Endodermal cell (in vitro differentiated cells): ENCODE measurements at places on chromosomes 1 and 21. TPM values are rescaled to one million over a fixed set of nuclear protein-coding genes. Genes with fewer than 3 reads are reported as not detected.

The RHD gene
- not detected in 2 replicates for total RNA-seq

The GBP1 gene
- total RNA-seq = not detected in 3 replicates

The LINGO4 gene
- total RNA-seq = not detected in 2 replicates

DNA sequence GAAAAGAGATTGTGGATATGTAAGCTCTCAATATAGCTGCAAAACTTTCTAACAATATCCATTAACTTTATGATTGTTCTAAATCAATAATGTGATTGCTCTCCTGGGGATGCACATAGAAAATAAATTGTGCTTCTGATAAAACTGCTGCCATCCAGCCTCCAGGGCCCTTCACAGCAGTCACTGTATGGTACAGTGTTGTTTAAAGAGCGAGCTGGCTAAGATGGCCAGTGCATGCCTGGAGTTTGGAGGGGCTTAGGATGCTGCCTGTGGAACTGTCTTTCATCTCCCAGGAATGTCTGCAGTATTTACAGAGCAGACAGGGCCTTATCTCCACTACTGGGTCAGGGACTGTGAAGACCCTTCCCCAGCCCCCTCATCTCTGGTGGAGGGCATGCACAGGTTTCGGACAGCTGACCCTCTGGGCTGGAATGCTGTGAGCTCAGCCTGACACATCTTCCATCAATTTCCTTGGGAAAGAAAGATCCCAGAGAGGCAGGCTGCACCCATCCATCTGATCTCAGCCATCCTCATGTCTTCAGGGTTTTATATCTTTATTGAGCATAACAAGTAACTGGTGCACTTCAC, 137.0 kb downstream of the PLPP3 start:
- H3K36me3 ChIP-seq = no peaks in the 10 kb centered on the region
- H3K27ac ChIP-seq = no peak overlapping the region
- no peak overlapping the region for H3K4me3 ChIP-seq
- H3K27me3 ChIP-seq = no peaks in the 10 kb centered on the region

GRCh38 chr1:171741872-171742576, at the start of gene VAMP4:
Gene VAMP4 (minus strand): TSS chr1:171742065. CDS start chr1:171738414, 3,651 bp downstream.
- H3K27ac ChIP-seq = peak within 1 kb of the TSS; percentile 67
- no peaks in the 10 kb centered on the region for H3K4me1 ChIP-seq
- peak; percentile 95 for DNase-seq
- H3K27me3 ChIP-seq = no peaks in the 10 kb centered on the region
- peak within 1 kb of the TSS; percentile 91 for H3K4me3 ChIP-seq
